ENCODE measurements at places on chromosomes 3 and 15.

DNA sequence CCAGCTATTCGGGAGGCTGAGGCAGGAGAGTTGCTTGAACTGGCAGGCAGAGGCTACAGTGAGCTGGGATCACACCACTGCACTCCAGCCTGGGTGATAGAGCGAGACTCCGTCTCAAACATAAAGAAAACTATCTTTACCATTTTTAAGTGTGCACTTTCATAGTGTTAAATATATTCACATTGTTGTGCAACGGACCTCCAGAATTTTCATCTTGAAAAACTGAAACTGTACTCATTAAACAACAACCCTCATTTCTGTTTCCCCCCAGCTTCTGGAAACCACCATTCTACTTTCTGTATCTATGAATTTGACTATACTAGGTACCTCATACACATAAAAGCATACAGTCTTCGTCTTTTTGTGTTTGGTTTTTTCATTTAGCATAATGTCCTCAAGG is 375.1 kb downstream of the SHQ1 start:
- DNase-seq: no peak

- DNase-seq: no peak
Observed at GRCh38 chr15:81174125-81174791, 22.4 kb upstream of the IL16 start.

- no peak for DNase-seq
Observed at GRCh38 chr15:70625438-70625837, 137.9 kb downstream of the UACA start.

- DNase-seq: no peak
Observed at GRCh38 chr15:69517052-69517451, 64.4 kb downstream of the RPLP1 start.

GRCh38 chr15:50744601-50745000 is 20.9 kb downstream of the SPPL2A start:
- no peak for DNase-seq

All from activated effector memory CD4-positive, alpha-beta T cell treated with anti-CD3 and anti-CD28 coated beads, Interleukin-2, amount 50 U/mL, for 16 hours (primary cell).